ENCODE measurements at places on chromosomes 3 and 15.

- DNase-seq: no peak
These were observed 68.2 kb upstream of the ADAMTSL3 start for GRCh38 chr15:83585601-83586335.

GRCh38 chr15:39315206-39315850 lies 265.6 kb upstream of the THBS1 start:
- DNase-seq: no peak

DNA sequence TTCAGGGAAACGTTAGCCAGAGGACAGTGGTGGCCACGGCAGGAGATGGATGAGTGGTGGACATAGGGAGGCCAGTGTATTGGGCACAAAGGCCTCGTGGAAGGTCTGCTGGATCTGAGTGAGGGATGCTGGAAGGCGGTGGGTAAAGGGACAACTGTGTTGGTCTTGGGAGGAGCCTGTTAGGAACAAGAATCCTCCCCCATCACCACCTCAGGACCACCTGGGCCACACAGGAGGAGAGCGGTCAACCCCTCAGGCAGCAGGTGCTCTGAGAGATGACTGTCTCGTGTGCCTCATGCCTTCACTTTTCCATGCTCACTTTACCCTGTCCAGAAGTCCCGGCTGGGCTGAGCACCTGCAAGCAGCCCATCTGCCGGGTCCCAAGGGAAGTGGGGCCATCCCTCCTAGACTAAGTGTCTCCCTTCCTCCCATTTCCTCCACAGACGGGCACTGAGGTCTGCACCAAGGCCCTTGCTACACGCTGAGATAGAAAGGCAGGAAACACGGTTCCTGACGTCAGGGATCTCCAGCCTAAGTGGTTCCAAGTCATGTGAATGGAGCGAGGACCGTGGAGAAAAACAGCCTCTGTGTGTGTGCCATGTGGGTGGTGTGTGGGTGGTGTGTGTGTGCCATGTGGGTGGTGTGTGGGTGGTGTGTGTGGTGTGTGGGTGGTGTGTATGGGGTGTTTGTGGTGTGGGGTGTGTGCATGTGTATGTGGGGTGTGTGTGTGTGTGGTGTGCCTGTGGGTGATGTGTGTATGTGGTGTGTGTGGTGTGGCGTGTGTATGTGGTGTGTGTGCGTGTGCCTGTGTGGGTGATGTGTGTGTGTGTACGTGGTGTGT lies 47.8 kb upstream of the CTSH start:
- DNase-seq: no peak

DNA sequence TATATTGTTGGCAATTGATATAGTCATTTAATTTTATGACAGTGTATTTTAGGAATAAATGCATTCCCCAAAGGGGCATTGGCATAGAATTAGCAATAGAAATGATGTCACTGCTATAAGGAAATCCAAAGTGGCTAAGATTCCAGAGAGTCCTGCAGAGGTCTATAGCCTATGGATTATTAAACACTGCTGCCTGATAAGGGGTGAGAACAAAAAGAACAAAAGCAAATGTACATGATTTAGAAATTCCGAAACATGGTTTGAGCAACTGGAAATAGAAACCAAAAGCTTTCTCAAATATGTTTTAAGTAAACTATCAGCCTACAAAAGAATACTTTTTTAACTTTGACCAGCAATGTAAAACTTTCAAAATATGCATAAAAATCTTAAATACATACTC lies 280.1 kb upstream of the RASGRP1 start:
- DNase-seq: no peak

DNA sequence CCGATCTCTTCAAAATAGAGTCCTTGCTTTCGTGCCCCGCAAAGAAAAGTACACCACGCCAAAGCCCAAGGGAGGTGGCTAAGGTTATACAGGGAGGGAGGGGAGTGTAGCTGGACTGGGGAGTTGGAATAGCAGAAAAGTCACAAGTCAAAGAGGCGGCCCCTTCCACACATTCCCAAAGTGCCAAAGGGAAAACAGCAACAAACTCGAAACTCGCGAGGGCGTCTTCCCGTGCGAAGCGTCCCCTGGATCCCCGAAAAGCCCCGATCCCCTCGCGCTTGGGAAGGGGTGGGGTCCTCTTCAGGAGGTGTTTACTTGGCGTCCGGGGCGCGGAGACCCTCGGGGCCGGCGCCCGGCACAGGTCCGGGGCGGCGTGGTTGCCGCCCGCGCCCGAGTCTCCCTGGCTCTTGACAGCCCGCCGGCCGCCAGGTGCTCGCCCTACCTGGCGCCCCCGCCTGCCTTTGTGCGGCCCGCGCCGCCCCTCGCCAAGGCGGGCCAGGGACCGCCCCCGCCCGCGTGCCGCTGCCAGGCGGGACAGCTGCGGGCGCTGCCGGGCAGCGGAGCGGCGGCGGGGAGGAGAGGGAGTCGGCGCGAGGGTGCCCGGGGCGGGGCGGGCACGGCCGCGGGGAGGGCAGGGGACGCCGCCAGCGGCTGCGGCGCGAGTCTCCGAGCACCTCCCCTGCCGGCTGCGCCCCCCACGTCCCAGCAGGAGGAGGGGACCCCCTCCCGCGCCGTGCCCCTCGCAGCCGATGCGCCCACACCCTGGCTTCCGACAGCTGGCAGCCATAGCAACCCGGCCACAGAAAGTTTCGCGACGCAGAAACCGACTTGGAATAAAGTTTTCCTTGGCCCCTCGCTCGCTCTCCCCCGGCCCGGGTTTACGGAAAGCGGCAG lies 966 bp downstream of the MYO1E start:
- DNase-seq: no peak

Measured in substantia nigra (tissue), 51 donors.